ENCODE measurements at places on chromosomes 4 and X.

GRCh38 chrX:102067966-102068723, 57.3 kb upstream of the TCEAL2 start:
- DNase-seq = peak; percentile 22

DNA sequence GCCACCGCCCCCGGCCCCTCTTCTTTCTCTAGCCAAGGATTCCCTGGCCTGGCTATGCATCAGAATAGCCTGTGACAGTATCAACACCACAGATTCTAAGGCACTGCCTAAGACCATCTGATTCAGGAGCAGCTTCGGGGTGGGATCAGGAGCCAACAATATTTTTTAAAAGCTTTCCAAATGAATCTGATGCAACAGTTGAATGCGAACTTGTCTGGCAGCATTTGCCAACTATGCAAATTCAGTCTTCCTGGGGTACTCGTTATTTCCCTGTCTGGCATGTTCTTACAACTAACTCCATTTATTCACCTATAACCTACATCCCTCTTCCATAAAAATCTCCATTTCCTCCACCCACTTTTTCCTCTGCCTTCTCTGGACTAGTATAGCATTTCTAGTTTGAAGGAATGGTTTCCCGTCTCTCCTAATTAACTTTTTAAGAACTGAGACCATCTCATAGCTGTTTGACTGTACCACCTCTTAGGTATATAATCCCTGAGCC, 36.2 kb upstream of the UGDH start:
- DNase-seq = no peak

- no peak for DNase-seq
Observed at GRCh38 chrX:153819384-153820040, 10.8 kb downstream of the PDZD4 start.

GRCh38 chrX:20352504-20352903, 85.8 kb upstream of the RPS6KA3 start:
- DNase-seq = no peak

GRCh38 chr4:85818700-85819099, 343.8 kb downstream of the ARHGAP24 start:
- no peak for DNase-seq

- no peak for DNase-seq
Observed at GRCh38 chr4:60724623-60725022, 475.5 kb upstream of the ADGRL3 start.

DNA sequence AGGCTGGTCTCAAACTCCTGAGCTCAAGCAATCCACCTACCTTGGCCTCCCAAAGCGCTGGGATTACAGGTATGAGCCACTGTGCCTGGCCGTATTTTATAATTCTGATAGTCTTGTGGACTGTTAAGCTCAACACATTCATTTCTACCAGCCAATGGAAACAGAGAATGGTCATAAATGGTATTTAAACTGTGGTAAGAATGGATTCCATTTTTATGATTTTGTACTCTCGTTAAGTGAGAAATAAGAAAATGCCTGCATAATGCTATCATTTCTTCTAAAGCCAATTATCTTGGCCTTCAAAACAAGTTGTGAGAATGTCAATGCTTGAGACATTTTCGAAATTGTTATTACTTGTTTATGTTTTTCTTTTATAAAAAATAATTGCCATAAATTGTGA, 321.0 kb downstream of the IL15 start:
- DNase-seq = no peak

DNA sequence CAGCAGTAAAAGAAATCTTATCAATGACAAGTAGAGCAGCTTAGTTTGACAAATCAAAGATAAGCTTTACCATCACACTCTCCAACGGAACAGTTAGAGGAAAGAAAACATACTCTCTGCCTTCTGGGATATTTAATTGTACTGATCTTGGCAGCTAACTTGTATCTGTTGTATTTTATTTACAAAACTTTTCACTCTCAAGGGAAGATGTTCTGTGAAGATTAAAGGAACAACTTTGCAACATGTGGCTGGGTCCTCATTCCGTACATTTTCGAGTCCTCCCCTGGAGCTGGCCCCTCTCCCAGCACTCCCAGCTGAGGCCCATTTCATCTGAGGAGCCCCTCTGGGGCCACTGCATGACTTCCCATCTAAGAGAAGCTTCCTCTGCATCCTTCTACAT, 74.4 kb downstream of the RPS3A start:
- DNase-seq = no peak

- DNase-seq = no peak
Observed at GRCh38 chr4:137861682-137862081, 329.4 kb upstream of the PCDH18 start.

DNA sequence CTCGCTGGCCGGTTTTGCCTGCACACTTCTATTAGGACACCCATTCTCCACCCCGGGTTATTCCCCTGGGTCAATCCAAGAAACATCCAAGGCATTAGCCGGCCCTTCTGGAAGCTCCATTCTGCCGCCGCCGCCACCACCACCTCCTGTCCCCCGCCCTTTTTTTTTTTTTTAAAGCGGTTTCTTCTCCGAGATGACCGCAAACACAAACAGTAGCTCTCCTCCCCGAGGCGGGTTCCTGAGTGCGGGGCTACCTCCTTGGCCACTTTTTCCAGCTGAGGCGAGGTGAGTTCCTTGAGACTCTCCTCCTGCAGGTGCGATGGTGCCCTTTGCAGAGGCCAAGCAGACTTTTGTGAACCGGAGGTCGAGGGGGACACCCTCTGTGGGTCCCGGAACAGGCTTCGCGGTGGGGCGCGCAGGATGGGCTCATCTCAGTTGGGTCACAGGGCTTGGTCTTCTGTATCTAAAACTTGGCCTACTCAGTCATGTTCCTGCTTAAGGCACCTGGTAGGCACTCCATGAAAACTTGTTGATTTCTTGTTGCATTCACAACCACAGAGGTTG, 930 bp downstream of the NWD2 start:
- DNase-seq = no peak

GRCh38 chr4:39565878-39566600, 38.8 kb upstream of the UGDH start:
- DNase-seq = no peak

GRCh38 chrX:79167462-79167861, 23.0 kb downstream of the GPR174 start:
- DNase-seq = no peak

DNA sequence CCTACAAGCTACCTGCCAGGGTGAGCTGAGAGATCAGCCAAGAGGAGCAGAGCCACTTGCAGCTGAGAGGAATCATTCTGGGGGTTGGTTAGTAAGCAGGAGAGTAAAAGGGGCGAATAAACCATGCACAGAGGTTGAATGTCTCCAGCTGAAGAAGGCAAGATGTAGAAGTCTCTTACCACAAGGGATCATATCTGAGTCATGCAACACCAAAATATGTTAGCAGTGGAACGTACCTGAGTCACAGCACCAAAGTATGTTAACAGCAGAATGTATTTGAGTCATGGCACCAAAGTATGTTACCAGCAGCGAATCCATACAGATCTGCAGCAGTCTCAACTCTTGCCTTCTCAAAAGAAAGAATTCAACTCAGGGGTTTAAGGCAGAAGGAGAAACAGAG, 29.9 kb downstream of the C4orf51 start:
- peak; percentile 14 for DNase-seq

- no peak for DNase-seq
Observed at GRCh38 chrX:13659063-13659462, 6.1 kb downstream of the TCEANC start.

GRCh38 chrX:85941275-85941674, 106.1 kb downstream of the CHM start:
- no peak for DNase-seq

DNA sequence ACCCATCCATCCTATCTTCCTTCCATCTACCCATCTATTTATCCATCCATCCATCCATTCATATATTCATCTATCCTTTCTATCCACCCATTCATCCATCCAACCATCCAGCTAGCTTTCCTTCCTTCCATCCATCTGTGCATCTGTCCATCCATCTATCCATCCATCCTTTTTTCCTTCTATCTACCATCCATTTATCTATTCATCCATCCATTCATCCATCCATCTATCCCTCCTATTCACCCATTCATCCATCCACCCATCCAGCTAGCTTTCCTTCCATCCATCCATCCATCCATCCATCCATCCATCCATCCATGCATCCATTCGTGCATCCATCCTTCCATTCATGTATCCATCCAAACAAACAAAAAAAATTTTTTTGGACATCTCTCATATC, 118.8 kb downstream of the PSAPL1 start:
- DNase-seq = no peak

GRCh38 chrX:2751291-2751690, 549 bp upstream of the XG start:
- DNase-seq = no peak

GRCh38 chr4:25443851-25444250, 66.8 kb downstream of the ANAPC4 start:
- no peak for DNase-seq

DNA sequence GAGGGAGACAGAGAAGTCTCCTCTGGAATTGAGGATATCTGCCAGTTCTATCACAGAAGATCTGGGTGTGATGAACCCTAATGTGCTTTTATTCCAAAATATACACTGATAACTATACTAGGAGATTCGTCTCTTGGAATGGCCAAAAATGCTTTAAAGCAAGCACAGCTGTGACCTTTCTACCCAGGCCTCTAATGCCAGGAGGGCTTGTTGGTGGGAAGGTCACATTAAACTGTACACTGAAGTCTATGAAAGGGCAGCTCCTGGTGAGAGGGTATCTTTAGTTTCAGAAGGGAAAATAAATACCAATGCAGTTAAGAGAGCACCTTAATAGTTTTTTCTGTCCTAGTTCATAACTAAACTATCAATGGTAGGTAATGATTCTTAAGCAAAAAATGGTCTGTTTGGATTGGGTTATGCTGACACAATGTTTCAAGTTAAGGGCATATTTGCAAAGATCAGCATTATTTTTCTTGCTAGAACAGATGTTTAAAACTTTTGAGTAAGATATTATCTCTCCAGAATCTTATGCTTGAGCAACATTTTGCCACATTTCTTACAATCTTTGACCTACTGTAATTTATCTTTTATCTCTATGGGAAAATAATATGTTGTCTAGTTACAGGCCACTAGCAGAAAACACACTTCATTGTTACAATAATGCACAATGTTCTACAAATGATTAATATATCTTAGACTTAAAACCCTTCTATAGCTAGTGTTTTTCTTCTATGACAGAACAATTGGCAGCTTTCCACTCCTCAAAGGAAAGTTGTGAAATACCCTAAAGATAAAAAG, 59.6 kb downstream of the SEC24D start:
- DNase-seq = no peak

DNA sequence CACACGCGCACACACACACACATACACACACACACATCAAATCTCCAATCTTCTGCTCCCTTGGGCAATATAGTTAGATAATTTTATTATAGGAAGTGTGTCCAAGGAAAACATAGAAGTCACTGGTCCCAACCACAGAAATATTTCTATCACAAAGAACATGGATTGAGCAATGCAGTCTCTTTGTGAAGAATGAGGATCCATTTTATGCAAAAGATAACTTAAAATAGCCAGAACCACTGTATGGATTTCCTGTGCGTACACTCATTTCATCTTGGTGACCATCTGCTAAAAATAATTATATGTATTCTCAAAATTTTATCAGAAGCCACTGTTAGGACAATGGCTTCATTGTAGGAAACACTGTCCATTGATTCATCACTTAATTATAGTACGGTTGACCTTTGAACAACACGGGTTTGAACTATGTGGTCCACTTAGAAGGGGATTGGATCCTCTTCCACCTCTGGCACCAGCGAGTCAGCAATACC, 169.6 kb upstream of the MXRA5 start:
- DNase-seq = peak; percentile 51

- DNase-seq = no peak
Observed at GRCh38 chr4:171397175-171397574, 416.0 kb upstream of the GALNTL6 start.

DNA sequence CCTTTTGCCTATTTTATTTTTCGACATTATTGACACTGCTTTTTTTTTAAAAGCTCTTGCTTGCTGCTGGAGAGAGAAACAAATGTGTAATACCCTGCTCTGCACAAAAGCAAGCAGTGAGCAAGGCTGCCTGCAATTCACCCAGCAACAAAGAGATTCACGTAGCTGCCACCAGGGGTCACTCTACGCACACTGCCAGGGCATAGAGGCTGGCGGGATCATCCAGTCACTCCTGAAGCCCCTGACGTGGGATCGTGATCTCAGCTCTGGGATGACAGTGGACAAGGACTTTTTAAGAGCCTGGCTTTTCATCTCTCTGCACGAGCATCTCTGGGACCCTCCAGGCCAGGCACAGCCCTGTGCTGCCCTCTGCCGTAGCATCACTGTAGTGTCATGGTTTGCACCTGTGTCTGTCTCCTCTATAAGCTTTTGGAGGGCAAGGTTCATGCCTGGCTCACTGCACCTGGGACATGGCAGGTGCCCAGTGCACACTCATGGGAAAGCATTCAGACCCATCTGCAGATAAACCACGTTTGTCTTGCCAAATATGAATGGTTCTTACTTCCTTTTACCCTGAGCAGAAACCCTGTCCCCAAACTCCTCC, 19.8 kb downstream of the C4orf50 start:
- peak; percentile 62 for DNase-seq

DNA sequence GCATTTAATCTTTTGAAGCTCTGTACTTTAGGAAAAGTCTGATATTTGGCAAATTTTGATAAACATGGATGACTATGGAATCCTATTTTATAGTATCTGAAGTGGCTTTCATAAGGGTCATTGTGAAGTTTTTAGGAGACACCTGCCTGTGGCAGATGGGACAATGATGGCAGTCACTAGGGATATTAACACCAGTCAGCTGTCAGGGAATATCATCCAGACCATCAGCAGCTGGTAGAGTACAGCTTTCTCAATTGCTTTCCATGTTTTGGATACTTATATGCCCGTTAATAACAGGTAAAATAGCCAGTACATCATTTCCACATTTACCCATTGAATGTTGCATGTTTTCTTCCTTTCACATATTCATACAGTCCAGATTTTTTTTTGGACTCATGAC, 39.1 kb downstream of the NPNT start:
- no peak for DNase-seq

DNA sequence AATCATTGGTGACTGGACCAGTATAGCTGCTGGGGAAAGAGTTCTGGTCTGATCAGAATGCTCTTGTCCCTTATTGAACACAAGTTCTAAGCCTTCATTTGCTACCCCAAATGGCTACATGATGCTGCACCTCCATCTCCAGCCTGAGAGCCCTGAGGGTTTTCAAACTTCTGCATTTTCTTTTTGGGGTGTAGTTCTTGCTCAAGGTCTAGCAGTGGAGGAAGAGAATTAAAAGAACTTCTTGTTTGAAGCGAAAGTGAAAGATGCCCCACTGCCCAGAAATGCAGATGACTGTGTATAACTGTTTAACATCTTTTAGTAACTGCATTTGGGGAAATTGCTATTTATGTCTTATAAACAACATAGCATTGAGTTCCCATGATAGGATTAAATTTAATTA, 38.5 kb downstream of the LAMTOR3 start:
- DNase-seq = no peak

DNA sequence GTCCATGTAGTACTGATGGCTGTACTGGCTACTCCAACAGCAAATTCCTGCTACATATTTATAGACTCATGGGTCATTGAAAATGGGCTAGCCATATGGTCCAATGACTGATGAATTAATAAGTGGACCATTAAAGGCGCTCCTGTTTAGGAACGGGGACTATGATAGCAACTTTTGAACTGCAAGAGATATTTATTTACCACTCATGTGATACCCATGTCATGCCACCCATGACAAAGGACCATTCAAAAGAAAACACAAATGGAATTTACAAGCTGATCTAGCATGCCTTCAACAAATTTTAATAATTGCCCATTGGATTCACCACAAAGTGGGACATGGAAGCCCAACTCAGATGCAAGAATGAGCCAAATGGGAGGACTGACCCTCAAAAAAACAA, 240.0 kb upstream of the GALNTL6 start:
- no peak for DNase-seq

Measured in SW480 (cell line).